Endothelial cell of coronary artery (primary cell): ENCODE measurements at places on chromosomes 4 and X. TPM values are rescaled to one million over a fixed set of nuclear protein-coding genes. Genes with fewer than 3 reads are reported as not detected.

PRDM8 gene
- 0.19 and 0.81 TPM in 2 replicates for total RNA-seq

ARR3 gene
- total RNA-seq, result not detected in 2 replicates

PALLD gene
- total RNA-seq, result 17.3 and 51.4 TPM in 2 replicates

MTNR1A gene
- not detected in 2 replicates for total RNA-seq

MAGEC2 gene
- total RNA-seq, result not detected in 2 replicates

REPS2 gene
- 1.7 and 1.8 TPM in 2 replicates for total RNA-seq

FHDC1 gene
- total RNA-seq, result under 0.01 and 0.19 TPM in 2 replicates

DUSP9 gene
- under 0.01 TPM in 1 of 2 replicates, not detected in the other for total RNA-seq

LUZP4 gene
- total RNA-seq, result not detected in 2 replicates

SAGE1 gene
- total RNA-seq, result not detected in 2 replicates

PAGE2 gene
- total RNA-seq, result not detected in 2 replicates

GPAT3 gene
- 2.5 and 9.9 TPM in 2 replicates for total RNA-seq

BEX1 gene
- total RNA-seq, result 0.45 and 1.4 TPM in 2 replicates

SLC34A2 gene
- total RNA-seq, result not detected in 2 replicates

STARD8 gene
- total RNA-seq, result 6.1 and 7.8 TPM in 2 replicates

DTHD1 gene
- total RNA-seq, result not detected in 2 replicates

MSX1 gene
- total RNA-seq, result 3.5 and 3.6 TPM in 2 replicates
